ENCODE measurements at places on chromosomes 5 and 9.

DNA sequence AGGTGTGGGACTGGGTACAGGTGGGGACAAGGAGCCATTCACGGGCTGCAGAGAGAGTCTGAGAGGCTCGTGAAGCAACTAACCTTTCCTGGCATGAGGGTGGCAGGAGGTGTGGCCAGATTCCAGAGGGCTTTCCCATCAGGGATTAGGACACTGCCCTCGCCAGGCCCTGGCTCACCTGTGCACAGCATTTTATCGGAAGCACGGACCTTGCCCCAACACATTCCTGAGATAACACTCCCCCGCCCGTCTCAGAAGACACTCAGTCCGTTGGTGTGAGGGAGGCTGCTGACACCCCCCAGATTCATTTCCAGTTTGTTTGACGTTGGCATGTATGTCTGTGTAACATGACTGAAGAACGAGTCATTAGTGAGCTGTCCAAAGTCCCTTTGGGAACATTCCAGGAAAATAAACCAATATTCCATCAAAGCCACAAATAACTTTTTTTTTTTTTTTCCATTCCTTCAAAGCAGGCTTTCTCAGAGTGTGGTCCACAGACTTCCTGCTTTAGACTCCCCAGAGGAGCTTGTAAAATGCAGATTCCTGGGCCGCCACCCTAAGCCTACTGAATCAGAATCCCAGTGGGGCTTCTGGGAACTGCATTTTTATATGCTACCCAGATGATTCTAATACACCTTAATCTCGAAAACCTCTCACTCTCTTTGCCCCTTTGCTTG, 23.4 kb downstream of the WWC1 start:
- no peak for DNase-seq
- H3K4me3 ChIP-seq, result no peak overlapping the region
- no peaks in the 10 kb centered on the region for H3K36me3 ChIP-seq
- H3K4me1 ChIP-seq, result no peaks in the 10 kb centered on the region

DNA sequence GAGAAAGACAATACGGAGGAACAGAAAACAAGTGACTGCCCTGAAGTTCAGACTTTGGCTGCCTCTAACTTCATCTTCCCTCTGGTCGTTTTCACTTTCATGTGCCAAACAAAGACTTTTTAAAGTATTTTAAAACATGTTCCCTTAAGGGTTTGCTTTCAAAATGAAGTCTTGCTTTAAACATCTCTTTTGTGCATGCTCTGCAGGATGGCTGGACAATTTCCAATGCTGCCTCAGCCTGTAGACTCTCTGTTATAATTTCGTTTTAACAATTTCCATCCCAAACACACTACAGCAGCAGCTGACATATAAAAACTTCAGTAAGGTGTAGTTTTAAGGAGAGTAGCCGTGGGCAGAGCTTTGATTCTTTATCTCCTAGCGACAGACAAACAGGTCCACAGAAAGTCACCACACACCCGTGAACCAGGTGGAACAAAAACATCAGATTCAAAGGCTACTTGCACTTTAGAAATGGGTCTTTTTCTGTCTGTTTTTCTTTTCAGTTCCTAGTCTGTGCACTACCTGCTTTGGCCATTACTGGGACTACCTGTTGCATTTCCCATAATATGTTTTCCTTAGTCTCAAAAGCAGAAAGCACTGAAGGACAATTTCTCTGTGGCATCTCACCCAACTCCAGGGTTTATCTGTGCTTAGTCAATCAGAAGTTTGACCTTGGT, 308.9 kb downstream of the DTWD2 start:
- H3K27ac ChIP-seq, result no peak overlapping the region
- no peak for DNase-seq
- H3K36me3 ChIP-seq, result no peaks in the 10 kb centered on the region
- peaks cover 1% of the 10 kb centered on the region for H3K27me3 ChIP-seq
- no peaks in the 10 kb centered on the region for H3K4me1 ChIP-seq
- H3K4me3 ChIP-seq, result no peak overlapping the region

DNA sequence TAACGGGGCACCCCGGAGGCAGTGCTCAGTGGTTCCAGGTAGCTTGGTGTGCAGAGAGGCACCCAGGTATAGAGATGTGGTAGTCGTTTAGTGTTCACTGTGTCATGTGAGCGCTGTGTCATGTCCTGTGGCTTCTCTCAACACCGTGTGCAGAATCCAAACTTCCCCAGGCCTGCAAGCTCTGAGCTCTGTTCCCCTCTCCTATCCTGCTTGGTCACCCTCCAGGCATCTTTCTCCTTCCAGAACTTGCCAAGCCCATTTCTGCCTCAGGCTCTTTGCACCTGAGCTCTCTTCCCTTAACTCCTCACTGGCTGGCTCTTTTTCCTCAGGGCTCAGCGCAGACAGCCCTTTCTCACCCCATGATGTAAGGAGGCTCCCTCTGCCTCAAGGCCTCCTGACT, 64.8 kb downstream of the CARTPT start:
- DNase-seq, result no peak
- no peaks in the 10 kb centered on the region for H3K36me3 ChIP-seq
- peaks cover 7% of the 10 kb centered on the region for H3K27me3 ChIP-seq
- H3K27ac ChIP-seq, result no peak overlapping the region

DNA sequence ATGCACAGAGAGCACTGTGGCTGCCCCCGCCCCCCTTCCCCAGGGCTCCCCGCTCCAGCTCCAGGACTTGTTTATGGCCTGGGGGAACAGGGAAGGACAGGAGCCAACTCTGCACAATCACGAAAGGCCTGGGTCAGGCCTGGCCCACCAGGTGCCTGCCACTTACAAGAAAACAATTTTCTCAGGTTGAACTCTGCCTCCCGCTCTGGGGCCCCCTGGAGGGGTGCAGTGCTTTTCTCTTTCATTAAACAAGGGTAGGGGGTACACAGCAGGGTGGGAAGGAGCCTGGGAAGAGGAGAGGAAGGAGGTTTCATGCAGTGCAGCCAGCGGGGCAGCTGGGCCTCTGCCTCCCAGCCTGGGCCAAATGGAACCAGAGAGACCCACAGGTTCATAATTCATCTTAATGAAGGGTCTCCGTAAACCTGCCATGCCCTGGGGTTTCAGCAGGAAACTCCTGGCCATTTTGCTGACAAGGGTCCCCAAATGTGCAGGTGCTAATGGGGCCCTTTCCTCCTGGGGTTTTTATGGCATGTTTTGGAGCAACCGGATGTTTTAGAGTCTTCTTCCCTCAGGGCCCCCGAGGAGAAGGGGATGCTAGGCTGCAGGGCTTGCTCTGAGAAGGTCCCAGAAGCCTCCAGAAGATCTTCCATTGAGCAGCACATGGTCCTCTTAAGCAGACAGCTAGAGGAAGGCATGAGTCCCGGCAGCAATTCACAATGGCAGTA, 219.8 kb downstream of the SLIT3 start:
- no peaks in the 10 kb centered on the region for H3K4me1 ChIP-seq
- H3K27me3 ChIP-seq, result peaks cover 2% of the 10 kb centered on the region
- H3K4me3 ChIP-seq, result no peak overlapping the region
- no peak overlapping the region for H3K27ac ChIP-seq

GRCh38 chr5:1648806-1649205, 125.0 kb upstream of the LPCAT1 start:
- no peak overlapping the region for H3K27ac ChIP-seq
- H3K27me3 ChIP-seq, result peaks cover 53% of the 10 kb centered on the region
- DNase-seq, result no peak
- H3K36me3 ChIP-seq, result no peaks in the 10 kb centered on the region
- H3K4me3 ChIP-seq, result no peak overlapping the region

GRCh38 chr5:123605822-123606221, 93.8 kb downstream of the CSNK1G3 start:
- H3K4me3 ChIP-seq, result no peak overlapping the region
- H3K36me3 ChIP-seq, result peaks cover 7% of the 10 kb centered on the region
- no peak overlapping the region for H3K27ac ChIP-seq
- peaks cover 8% of the 10 kb centered on the region for H3K4me1 ChIP-seq

DNA sequence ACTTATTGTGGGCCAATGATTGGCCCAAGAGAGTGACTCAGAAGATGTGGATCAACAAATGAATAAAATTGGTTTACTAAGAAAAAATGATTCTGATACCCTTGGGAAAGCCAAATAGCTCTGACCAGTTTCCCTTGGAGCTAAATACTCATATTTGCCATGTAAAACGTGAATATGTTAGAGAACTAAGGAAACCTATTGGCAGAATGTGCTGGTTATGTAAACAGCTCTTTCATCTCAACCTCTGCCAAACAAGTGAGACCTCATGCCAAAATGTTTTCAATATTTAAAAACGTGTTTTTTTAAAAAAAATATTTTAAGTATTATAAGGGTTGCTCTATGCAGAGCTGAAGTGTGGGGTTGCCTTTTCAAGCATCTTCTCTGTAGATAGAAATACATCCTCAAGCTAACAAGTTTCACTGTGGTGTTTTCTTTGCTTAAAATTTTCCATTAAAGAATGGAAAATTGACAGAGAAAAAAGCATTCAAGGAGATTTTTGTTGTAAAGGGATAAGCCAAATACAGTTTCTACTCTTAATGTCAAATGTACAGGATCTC, 186.9 kb upstream of the TUT7 start:
- no peak overlapping the region for H3K4me3 ChIP-seq
- H3K36me3 ChIP-seq, result no peaks in the 10 kb centered on the region
- peaks cover 2% of the 10 kb centered on the region for H3K27me3 ChIP-seq

DNA sequence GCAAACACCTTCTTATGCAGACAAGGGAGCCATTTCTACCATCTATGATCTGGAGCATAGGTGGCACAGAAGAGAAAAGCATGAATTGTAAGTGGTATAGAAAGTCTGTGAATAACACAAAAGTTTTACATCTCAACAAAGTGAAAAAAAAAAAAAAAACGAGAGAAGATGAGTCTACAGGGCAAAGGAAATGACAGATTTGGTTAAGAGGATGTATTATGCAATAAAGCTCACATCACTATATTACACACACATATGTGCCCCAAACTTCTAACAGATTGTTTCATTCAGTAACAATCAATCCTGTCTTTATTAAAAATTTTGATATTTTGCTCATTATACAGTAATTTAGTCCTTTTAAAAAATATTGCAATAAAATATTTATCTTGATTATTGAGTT, 49.8 kb downstream of the CERT1 start:
- no peak for DNase-seq
- H3K4me3 ChIP-seq, result no peak overlapping the region
- no peaks in the 10 kb centered on the region for H3K27me3 ChIP-seq
- H3K27ac ChIP-seq, result no peak overlapping the region
- H3K4me1 ChIP-seq, result peaks cover 40% of the 10 kb centered on the region

DNA sequence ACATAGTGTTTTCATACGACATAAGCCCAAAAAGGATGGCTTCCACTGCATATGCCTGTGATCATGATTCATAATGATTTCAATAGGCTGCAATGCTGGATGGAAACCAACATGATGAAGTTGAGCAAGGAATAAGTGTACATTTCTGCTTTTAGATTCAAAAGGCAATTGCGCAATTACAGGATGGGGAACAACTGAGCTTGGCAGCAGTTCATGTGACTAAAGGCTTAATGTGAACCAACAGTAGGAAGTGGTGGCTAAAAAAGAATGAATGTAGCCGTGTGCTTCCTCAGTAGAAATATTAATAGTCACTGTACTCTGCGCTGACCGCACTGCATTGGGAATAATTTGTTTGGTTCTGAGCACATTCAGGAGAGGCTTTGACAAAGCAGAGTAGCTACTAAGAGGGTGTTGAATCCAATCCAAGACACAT, 51.2 kb downstream of the SLC1A3 start:
- no peak for DNase-seq
- no peaks in the 10 kb centered on the region for H3K36me3 ChIP-seq
- no peak overlapping the region for H3K4me3 ChIP-seq
- H3K27me3 ChIP-seq, result peaks cover 17% of the 10 kb centered on the region

DNA sequence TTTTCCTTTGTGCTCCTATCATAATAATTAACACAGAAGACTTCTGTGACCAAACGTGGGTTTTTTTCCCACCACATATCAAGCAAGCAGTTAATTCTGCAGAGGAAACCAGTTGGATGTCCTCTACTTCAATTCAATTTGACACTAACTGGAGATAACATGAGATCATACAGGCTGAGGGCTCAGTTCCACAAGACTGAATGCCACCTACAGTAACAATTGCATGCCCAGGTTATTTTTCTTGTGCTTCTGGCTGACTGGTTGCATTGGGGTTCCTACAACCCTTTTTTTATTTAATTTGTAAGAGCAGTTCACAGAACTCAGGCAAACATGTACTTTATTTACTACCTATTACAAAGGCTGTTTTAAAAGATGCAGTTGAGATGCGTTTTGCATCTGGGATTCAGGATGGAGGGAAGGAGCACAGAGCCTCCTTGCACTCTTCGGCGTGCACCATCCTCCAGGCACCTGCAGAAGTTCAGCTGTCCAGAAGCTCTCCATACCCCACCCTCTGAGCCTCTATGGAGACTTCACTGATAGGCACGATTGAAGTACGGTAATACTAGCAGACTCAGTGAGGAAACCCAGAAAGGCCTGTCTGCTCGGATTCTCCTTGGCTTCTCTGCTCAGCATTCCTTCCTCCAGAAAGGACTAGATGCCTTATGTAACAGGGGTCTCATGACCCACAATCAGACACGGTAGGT, 425.2 kb upstream of the CDH9 start:
- H3K36me3 ChIP-seq, result no peaks in the 10 kb centered on the region
- no peak overlapping the region for H3K4me3 ChIP-seq
- no peak overlapping the region for H3K27ac ChIP-seq
- no peaks in the 10 kb centered on the region for H3K4me1 ChIP-seq
- no peaks in the 10 kb centered on the region for H3K27me3 ChIP-seq

- no peak overlapping the region for H3K4me3 ChIP-seq
- no peaks in the 10 kb centered on the region for H3K36me3 ChIP-seq
- no peak overlapping the region for H3K27ac ChIP-seq
Measured at GRCh38 chr9:93180938-93181337, 3.0 kb upstream of the WNK2 start.

DNA sequence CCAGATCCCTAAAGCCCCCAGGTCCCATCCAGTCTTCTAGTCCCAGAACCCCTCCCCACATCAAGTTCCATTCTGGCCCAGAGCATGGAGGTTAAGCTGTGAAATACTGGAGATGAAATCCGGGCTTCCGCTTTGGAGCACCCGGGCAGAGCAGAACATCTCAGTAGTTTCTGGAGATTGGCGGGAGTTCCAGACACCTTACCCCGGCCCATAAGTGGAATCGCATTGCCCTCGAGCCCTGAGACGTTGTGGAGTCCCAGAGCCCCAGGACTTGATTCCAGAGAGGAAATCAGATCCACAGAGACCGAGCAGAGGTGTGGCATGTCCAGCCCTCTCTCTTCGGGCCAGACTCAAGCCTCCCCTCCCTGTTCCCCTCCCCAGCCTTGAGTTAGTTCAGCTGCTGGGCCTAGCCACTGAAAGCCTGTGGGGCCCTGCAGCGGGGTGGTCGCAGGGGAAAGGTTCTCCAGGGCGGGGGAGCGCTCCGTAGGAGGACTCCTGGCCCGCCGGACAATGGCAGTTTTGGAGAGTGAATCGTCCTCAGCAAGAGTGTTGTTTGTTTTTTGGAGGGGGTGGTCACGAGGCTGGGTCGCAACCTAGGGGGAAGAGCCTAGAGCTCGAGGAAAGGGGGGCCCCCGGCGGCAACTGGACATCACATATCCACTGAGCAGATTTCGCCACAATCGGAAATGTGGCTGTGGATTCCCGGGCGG, 1.0 kb upstream of the PAX5 start:
- no peak overlapping the region for H3K27ac ChIP-seq
- H3K4me3 ChIP-seq, result peak overlapping the region; percentile 70
- peaks cover 41% of the 10 kb centered on the region for H3K4me1 ChIP-seq
- peaks cover 85% of the 10 kb centered on the region for H3K27me3 ChIP-seq
- H3K36me3 ChIP-seq, result peaks cover 6% of the 10 kb centered on the region

- peaks cover 6% of the 10 kb centered on the region for H3K4me1 ChIP-seq
- H3K36me3 ChIP-seq, result no peaks in the 10 kb centered on the region
- peaks cover 29% of the 10 kb centered on the region for H3K27me3 ChIP-seq
- H3K27ac ChIP-seq, result no peak overlapping the region
- DNase-seq, result no peak
Measured at GRCh38 chr9:137168573-137168903, 1.3 kb downstream of the LRRC26 start.

- H3K4me3 ChIP-seq, result peak overlapping the region; percentile 64
- DNase-seq, result peak; percentile 82
- peaks cover 13% of the 10 kb centered on the region for H3K4me1 ChIP-seq
- peaks cover 6% of the 10 kb centered on the region for H3K36me3 ChIP-seq
- H3K27ac ChIP-seq, result peak overlapping the region; percentile 91
- H3K27me3 ChIP-seq, result no peaks in the 10 kb centered on the region
Measured at GRCh38 chr9:37528652-37529471, 43.1 kb downstream of the POLR1E start.

Measured in activated CD8-positive, alpha-beta T cell treated with anti-CD3 and anti-CD28 coated beads for 36 hours (primary cell).